Activated T-helper 1 cell treated with anti-CD3 and anti-CD28 coated beads, Interleukin-2, amount 50 U/mL, for 16 hours (primary cell): ENCODE measurements at places on chromosomes 1 and 21.

DNA sequence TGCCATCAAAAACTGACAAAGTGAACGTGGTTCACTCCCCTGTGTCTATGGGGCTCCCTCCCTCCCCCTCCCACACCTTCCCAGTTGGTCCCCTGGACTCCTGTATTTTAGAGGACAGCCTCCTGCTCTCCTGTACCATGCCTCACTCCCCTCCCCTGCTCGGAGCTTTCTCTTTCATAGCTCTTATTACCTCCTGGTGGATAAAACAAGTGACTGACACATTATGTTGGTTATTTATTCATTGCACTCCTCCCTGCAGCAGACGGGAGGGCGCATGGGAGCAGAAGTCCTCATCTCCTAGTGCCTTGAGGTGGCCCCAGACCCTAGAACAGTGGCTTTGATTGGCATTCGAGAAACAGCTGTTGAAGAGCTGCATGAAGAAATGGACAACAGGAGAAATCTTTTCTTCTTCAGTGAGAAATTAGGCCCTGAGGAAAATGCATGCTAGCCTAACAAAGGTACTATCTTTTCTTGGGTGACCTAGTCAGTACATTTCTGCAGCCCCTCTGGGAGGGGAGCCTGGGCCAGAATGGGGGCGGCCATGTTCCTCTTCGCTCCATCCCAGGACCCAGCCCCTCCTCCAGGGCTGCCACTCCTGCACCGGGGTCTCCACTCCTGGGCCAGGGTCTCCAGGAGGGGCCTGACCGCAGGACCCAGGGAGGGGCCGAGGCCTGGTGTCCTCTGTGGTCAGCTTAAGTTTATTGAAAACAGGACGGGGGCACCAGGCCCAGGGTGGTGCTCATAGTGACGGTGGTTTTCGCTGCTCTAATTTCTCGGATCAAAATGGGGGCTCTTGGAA lies 1.2 kb upstream of the TFF1 start:
- DNase-seq = no peak

DNA sequence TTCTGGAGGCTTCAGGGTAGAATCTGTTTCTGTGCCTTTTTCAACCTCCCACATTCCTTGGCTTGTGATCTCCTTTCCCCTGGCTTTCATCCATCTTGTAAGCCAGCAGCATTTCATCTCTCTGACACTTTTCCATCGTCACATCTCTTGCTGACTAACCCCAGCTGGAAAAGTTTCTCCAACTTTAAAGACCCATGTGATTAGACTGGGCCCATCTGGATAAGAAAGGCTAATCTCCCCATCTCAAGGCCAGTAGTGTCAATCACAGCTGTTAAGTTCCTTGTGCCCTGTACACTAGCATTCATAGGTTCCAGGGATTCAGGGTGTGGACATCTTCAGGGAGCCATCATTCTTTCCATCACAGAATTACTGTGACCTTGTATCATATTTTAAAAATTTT lies 452.1 kb downstream of the TTLL7 start:
- DNase-seq = no peak

GRCh38 chr1:230728710-230729392 lies 14.9 kb upstream of the AGT start:
- DNase-seq = no peak

DNA sequence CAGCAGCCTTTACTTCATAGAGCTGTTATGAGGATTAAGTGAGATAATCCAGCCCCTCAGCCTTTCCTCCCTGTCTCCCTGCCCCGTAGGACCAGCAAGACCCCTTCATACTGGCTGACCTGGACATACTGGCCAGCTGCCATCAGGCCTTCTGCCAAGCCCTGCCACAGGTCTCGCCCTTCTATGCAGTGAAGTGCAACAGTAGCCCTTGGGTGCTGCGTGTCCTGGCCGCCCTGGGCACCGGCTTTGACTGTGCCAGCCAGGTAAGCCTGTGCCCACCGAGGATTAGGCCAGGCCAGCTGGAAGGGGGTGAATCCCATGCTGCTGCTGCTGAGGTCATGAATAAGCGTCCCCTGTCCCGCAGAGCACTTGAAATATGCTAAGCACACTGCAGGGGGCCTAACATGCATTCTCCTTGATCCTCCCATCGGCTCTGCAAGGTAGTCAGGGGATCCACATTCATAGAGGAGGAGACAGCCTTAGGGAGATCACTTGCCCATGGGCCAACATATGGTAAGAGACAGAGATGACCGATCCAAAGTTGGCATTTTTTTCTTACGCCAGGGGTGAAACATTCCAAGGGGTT lies 73.3 kb upstream of the TINAGL1 start:
- DNase-seq = no peak

GRCh38 chr1:231986631-231987336 lies 360.2 kb downstream of the DISC1 start:
- DNase-seq = no peak

DNA sequence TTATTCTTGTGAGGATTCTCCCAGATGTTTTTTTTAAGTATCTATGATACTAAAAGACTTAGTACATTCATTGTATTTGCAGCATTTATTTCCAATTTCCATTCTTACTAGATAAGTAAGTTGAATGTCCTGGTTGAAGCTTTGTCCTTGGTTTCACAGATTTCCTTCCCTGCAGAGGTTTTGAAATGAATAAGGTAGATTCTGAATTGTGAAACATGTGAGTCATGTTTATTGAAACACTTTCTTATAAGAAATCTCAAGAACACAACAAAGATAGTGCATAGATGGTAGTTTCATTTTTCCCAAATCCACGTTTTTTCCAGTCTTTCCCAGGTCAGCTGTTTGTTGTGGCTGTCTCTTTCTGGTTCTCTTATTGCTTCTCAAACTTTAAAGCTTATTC lies 24.8 kb downstream of the GABPA start:
- no peak for DNase-seq

GRCh38 chr1:174769961-174770549 lies 229.7 kb upstream of the CACYBP start:
- no peak for DNase-seq

DNA sequence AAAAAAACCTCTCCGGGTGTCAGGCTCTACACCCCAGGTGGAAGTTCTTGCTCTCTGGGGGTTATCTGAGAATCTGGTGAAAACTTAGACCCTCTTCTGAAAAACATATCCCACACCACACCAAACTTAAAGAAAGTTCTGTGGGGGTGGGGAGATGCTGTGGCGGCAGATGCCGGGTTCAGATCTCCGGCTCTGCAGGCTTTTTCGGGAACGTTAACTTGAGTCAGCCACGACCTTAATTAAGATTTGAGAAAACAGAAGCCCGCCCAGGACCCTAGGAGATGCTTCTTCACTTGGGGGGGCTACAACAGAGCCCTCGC lies 2.3 kb downstream of the RCC2 start:
- DNase-seq = no peak

DNA sequence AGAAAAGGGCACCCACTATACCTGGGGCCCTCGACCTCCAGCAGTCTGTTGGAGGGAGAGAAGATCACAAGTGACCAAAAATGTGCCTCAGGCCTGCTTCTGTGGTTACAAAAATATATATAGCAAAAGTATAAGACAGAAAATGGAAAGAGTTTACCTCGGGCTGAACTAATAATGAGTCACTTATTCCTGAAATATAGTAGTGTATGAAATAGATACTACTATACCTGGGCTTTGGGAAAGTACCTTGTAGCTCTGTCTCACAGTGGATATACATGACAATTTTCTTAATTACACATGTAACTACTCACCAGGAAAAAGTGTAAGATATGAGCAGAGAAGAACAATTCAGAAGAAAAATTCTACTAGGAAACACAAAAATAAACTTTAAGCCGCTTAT lies 7.3 kb upstream of the APCS start:
- DNase-seq = no peak

DNA sequence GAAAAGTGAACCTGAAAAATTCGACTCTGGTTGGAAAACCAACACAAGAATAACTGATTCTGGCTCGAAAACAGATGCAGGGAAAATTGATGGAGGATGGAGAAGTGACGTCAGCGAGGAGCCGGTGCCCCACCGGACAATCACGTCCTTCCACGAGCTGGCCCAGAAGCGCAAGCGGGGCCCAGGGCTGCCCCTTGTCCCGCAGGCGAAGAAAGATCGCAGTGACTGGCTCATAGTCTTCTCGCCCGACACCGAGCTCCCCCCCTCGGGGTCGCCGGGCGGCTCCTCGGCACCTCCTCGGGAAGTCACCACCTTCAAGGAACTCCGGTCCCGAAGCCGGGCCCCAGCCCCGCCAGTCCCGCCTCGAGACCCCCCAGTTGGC lies 1.9 kb downstream of the RUSC1 start:
- no peak for DNase-seq

DNA sequence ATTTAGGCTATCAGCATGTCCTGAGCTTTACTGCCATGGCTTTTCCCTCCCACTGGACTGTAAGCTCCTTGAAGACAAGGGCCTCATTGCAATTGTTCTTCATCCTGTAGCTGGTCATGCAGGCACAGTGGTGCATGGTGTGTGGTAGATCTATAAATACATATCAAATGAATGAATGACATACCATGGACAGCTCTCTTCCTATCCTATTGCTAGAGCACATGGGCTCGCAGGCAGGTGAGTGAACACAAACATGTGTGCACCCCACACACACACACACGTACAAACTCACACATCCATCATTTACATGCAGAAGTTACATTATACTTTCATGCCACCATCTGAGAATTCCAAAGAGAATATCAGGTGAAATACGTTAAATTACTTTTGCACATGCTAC lies 172.9 kb upstream of the RUNX1 start:
- DNase-seq = no peak

- DNase-seq = no peak
Observed at GRCh38 chr1:234841710-234842231, 231.8 kb upstream of the IRF2BP2 start.

DNA sequence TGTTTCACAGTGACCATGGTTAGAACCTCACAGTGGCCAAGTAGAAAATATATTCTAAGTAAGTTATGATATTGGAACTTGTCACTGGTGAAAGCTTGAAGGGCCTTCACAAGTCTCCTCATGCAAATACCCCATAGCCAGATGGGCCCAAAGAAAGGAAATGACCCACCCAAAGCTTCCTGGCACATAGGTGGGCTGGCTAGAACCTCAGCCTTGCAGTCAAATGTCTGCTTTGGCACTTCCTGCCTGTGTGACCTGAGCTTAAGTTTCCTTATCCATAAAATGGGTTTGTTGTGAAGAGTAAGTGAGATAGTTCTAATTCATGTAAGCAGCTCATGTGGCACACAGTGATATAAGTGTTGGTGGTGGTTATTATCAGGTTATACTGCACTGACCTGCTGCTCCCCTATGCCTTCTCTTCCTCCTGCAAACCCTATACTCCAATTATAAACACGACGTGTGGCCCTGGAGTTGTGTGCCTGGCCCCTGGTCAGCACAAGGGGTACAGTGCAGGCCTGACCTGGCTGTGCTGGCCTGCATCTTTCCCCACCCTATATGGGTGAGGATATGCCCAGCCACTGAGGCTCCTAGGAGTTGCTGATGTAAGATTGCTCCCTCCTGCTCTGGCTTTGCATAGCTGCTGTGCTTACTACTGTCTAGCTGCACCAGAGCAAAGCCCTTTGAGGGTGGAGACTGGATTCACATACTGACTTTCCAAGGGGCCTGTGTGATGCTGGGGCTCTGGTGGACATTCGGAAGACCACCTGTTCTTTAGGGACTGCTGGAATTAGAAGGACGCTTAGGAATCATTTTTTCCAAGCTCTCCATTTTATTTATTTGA lies 4.7 kb upstream of the SLFNL1 start:
- DNase-seq = no peak

DNA sequence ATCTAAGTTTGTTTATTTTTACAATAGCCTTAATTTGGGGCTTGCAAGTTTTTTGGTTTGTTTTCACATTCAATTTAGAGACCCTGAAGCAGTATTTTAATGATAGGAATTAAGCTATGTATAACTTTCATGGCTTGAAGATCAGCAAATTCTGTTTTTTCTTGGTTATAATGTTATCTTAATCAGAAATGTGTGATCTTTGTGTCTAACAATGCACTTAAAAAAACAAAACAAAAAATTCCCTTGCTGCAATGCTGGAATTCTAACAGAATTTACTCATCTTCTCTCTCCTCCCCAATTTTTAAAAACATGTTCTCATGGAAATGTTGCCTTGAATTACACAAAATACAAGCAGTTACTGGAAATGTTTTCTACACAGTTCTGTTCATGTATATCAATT lies 113.1 kb downstream of the OLFML2B start:
- no peak for DNase-seq

DNA sequence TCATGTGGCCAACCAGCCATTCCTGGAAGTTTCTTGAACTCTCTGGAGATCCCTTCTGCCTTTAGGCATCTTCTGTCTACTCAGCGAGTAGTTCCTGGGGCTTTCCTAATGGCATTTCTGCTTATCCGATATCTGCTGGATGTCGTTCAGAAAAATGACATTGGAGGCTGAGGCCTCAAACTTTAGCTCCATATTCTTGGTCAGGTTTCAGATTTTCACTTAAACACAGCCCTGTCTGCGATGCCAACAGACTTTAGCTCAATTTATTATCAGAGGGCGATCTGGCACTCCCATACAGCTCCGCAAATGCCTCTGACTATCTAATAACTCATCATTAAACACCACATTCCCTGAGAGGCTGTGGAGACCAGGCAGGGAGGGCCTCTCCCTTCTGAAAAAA lies 46.3 kb upstream of the ETS2 start:
- DNase-seq = no peak

DNA sequence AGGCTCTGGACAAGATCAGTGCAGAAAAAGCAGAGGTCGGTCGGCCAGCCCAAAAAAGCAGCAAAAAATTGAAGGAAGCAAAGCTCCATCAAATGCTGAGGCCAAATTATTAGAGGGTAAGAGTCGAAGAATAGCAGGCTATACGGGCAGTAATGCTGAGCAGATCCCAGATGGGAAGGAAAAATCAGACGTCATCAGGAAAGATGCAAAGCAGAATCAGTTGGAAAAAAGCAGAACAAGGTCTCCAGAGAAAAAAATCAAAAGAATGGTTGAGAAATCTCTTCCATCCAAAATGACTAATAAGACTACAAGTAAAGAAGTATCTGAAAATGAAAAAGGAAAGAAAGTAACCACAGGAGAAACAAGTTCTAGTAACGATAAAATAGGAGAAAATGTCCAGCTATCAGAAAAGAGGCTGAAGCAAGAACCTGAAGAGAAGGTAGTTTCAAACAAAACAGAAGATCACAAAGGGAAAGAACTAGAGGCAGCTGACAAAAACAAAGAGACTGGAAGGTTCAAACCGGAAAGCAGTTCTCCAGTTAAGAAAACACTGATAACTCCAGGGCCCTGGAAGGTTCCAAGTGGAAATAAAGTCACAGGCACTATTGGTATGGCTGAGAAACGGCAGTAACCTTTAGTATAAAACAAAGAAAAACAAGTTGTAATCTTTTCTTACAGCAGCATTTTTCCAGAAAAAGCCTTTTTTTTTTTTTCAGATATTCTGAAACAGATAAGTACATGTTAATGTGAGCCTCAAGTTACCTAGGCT lies 75.7 kb downstream of the PHTF1 start:
- DNase-seq = no peak

DNA sequence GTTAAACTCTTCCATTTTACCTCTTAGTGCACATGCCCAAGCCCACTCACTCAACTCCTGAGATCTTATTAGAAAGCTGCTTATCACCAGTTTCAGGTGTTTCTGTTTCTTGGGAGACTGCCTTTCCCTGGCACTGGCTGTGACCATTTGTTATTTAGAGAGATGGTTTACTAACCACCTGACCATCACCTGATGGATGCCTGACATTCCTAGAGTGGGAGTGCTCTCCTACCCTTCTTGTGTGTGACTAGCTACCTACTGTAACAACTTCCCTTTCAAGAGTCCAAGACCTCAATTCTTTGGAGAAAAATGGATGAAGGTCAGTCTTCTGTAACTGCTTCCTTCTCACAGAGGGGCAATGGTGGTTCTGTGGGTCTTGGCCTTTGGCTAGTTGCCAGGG lies 755.2 kb upstream of the ADAMTS5 start:
- no peak for DNase-seq

GRCh38 chr21:28822486-28823335 lies 170.0 kb downstream of the LTN1 start:
- DNase-seq = no peak
